ENCODE measurements at places on chromosomes 3 and 15. TPM values are rescaled to one million over a fixed set of nuclear protein-coding genes. Genes with fewer than 3 reads are reported as not detected.

DNA sequence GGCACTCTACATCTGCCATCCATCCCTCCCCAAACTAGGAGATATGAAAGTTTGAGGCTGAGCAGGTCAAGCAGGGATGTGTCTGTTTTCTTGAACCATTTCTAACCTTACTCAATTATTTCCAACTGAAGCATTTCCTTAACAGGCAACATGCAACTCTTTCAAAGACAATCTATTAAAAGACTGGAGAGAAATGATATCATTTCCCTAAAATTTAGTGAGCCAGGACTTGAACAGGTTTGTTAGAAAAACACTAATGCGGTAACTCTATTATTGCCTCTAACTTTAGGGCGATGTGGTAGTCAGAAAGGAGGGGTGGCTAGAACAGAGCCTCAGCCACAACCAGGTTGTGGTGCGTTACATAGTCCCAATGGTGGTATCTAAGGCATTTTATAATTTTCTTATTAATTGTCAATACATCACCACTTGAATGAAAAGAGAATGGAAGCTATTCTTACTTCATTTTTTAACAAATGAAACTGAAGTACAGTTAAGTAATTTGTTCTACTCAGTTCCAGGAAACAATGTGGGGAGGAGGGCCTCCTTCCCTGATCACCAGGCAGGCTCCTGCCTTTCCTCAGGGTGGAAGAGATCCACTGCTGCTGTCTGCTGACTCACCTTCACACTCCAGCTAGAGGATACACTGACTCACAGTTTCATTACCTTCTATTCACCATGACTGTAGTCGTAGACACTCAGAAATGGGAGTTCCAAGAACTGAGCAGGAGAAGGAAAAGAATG, 22.8 kb downstream of the MYO1E start:
- peak; percentile 29 for DNase-seq

- no peak for DNase-seq
These were observed 10.8 kb upstream of the ATP13A5 start for GRCh38 chr3:193389335-193389734.

- DNase-seq, result no peak
These were observed 10.0 kb downstream of the CCDC13 start for GRCh38 chr3:42763021-42763420.

- DNase-seq, result no peak
These were observed 141.2 kb downstream of the NUP210 start for GRCh38 chr3:13278783-13279531.

- DNase-seq, result no peak
These were observed 912.7 kb upstream of the NR2F2 start for GRCh38 chr15:95417761-95418160.

DNA sequence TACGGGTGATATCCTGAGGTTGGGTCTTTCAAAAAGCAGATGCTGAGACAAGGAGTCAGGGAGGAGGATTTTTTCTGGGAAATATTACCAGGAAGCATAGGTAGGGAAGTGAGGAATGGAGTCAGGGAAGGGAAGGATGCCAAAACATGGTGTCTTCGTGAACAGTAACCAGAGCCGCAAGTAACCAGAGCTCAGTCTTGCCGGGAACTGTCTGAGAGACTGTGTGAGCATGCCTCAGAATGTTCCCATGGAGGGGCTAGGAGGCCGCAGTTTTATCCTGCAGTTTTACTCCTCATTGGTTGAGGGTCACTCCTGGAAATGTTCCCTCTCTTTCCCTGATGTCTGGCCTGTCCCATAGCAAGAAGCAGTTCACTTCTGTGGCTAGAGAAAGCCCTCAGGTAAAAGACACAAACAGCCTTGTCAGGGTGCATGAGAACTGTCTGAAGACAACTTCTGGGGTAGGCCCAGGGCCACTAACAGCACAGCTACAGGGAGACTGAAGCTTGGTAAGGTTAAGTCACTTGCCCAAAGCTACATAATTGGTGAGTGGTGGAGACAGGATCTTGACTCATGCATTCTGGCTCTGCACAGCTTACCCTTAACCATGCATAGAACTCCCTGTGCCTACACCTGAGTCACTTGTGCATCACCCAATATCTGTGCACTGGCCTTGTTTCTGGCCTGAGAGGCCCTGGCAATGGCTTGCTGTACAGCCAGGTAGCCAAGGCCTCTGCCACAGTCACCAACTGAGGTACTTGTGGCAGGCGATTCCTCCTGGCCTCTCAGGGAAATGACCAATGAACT, 76.3 kb upstream of the FRMD4B start:
- no peak for DNase-seq

DNA sequence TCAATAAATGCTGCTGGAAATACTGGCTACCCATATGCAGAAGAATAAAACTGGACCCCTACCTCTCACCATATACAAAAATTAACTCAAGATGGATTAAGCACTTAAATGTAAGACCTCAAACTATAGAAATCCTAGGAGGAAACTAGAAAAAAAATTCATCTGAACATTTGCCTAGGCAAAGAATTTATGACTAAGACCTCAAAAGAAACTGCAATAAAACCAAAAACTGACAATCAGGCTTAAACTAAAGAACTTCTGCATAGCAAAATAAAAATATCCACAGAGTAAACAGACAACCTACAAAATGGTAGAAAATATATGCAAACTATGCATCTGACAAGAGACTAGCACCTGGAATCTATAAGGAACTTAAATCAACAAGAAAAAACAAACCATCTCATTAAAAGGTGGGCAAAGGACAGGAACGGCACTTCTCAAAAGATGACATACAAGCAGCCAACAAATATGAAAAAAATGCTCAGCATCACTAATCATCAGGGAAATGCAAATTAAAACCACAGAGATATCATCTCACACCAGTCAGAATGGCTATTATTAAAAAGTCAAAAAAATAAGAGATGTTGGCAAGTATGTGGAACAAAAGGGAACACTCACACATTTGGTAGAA, 47.0 kb downstream of the MYO9A start:
- no peak for DNase-seq

DNA sequence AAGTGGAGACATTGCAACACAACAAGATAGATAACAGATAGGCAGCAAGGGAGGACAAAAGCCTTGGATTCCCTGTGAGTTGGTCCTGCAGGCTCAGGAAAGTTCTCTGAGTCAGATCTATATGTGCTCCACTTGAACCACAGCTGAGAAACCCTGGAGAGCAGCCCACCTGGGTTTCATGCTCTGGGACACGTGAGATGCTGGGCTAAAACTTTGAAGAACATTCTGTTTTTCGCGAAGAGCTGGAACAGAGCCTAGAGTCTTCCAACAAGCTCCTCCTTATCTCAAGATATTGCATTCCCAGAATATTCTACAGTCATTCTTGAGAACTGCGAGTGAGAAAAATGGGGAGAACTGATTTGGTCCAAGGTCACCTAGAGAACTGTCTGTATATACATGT, 583.0 kb upstream of the ROBO1 start:
- no peak for DNase-seq

DNA sequence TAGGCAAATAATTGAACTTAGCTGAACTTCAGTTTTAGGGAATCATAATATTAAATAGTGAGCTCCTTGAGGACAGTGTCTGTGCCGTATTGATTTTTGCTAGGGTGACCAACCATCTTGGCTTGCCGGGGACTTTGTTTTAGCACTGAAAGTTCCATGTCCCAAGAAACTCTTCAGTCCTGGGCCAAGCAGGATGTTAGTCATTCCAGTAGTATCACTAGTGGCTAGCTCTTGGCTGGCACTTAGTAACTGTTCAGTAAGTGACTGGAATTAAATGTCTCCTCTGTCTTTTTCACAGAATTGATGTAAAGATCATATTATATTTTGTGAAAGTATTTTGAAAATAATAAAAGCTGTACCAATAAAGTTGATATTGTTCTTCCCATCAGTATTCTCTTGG, 42.3 kb downstream of the RSRC1 start:
- no peak for DNase-seq

DNA sequence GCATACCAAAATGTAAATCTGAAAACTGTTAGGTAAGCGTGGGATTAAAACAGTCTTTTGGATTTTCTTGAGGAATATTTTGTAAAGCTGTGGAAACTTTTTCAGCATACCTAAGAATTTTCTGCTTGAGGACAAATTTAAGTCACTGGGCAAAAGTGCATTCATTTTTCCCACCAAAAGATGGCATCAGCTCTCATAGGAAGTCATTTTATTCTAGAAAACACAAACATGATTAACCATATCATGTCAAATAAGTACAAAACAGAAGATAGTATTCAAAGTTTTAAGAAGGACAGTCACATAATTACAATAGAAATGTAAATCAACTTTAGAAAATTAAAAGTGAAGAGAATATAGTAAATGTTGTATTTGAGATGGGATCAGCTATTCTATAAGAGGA, 63.5 kb downstream of the SLC49A4 start:
- DNase-seq, result no peak

- DNase-seq, result no peak
These were observed 135.9 kb downstream of the CMSS1 start for GRCh38 chr3:99953596-99953995.

DNA sequence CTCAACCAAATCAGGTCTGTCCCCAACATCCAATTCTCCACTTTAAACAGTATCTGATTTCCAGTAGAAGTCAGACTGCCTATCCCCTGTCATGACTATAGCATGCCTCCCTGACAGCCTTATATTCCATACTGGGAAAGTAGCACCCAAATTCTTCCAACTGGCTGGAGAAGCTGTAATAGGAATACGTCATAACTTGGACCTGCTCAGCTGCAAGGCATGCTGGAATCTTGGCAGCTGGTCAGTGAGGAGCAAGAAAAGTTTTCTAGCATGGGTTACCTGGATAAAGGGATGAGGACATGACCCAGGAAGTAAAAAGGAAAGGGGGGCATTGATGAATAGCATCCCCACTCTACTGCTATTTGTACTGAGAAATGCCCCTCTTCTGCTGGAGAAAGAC, 8.9 kb downstream of the SEMA5B start:
- no peak for DNase-seq

SLC2A2 gene
- not detected for total RNA-seq

DNA sequence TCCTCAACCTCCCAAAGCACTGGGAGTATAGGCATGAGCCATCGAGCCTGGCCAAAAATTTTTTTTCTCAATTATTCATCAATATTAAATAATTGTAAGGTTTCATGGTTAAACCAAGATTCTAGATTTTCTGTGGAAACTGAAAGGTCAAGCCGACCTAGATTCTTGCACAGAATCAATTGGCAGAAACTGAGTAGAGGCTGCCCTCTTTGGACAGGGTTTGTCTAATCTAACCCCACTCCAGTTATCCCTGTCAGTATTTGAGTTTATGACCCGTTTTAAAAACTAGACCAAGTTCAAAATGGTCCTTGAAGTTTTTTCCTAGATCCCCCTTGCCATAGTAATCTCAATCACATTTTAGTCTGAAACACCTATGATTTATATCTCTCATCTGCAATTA, 8.6 kb upstream of the ADAM10 start:
- DNase-seq, result no peak

PATL2 gene
- 0.30 TPM for total RNA-seq

DNA sequence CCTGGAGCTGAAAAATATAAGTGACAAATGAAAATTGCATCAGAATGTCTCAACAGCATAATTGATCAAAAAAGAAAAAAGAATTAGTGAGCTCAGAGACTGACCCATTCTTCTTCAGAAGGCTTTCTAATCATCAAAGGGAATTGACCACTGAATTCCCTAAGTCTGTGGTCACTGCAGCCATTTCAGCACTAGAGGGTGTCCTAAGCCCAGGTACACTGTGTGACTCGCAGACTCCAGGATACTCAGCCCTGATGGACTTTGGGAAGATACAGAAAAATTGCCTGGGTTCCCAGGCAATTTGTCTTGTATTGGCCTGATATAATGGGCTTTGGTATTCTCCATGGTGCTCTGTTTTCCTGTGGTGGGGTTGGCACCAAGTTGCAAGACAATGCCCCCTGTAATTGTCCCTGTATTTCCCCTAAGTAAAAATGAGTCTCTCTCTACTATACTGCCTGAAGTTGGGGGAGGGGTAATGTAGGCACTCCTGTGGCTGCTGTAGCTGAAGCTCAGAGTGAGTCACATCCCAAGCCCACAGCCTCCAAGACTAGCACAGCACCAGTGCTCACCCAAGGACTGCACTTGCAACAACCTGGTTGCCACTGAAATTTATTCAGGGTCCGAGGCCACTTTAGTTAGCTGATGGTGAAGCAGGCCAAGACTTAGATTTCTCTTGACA, 256.0 kb upstream of the STAC start:
- no peak for DNase-seq

GRCh38 chr3:156615592-156616173, 58.7 kb upstream of the TIPARP start:
- no peak for DNase-seq

MELTF gene
- 52.2 TPM for total RNA-seq

LCTL gene
- not detected for total RNA-seq

DNA sequence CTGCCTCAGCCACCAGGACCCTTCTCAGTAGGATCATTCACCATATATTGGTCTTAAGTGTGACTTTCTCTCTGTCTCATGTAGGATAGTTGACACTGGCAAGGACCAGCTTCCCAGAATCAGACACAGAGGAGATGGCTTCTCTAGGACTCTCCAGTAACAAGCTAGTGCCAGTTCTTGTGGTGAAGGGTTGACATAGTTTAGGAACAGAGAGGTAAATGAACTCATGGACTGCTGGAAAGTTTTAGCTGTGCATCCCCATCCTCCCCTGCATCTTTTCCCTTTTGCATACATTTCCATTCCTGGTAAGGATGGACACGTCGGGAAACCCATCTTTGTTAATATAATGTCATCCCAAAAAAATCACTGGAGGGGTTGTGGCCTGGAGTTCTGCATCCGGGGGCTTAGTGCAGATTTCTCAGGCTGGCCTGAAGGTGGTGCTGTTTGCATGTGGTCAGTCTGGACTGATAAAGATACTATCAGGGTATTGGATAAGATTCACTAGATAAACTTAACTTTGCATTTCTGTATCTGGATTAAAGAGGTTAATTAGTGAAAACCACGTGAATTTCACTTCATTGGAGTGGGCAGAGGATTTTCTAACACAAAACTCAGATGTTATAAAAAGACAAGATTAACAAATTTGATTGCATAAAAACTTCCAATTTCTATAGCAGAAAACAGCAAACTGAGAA, 110.8 kb downstream of the TBC1D2B start:
- peak; percentile 72 for DNase-seq

ASB14 gene
- not detected for total RNA-seq

- DNase-seq, result no peak
These were observed 34.6 kb downstream of the THSD4 start for GRCh38 chr15:71149646-71150557.

ALDH1A3 gene
- 24.5 TPM for total RNA-seq

GRCh38 chr15:83352119-83352518, 67.7 kb upstream of the BNC1 start:
- DNase-seq, result no peak

- DNase-seq, result no peak
These were observed 24.2 kb upstream of the TNK2 start for GRCh38 chr3:195932418-195933043.

DNA sequence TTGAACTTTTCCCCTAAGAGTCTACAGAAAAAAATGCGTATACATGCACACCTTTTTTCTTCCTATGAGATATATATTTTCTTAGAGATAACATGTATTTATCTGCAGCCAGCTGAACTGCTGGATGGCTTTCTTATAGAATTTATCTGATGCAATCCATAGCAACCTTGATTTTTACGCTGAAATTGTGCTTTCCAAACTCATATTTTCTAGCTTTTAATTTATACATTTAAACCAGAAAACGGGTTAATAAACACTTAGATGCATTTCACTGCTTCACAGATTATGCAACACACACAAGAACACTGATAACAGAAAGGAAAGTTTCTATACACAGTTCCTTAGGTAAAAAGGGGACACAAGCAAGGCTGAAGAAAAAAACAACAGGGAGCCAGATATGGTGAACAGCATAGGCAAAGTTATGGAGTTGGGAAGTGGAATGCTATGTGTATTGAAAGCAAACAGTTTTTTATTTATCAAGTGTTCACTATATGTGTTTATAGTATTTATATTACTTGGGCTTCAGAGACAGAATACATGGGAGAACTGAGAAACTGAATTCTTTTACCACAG, 149.5 kb downstream of the SPATA16 start:
- DNase-seq, result no peak
